Effector CD4-positive, alpha-beta T cell (primary cell): ENCODE measurements at places on chromosomes 7 and 10.

- no peak for DNase-seq
Measured at GRCh38 chr7:68964060-68964459, 634.2 kb upstream of the AUTS2 start.

GRCh38 chr7:47931005-47932004, 17.0 kb downstream of the PKD1L1 start:
- DNase-seq, result no peak

- DNase-seq, result no peak
Measured at GRCh38 chr7:1025743-1026581, 18.4 kb upstream of the GPR146 start.

DNA sequence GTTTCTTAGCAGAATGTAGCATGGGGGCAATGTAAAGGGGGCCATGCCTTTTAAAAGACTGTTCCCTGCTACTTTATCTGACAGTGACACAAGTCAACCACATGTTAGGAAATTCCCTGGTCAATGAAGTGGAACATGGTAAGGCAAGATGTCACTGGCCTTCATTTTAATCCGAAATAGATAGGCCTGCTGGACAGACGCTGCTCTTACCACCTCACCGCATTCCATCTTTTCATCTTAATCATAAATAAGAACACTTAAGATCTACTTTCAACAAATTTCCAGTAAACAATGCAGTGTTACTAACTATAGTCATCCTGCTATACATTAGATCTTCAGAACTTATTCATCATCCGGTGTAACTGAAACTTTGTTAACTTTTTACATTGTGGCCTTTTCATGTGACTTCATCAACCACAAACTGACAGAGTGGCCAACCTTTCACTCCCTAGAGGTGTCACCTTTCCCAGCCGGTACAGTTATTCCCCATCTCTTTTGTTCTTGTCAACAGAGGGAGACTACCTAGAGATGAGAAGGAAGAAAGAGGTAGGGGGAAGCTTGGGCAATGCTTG, 15.6 kb downstream of the ASB4 start:
- DNase-seq, result no peak

DNA sequence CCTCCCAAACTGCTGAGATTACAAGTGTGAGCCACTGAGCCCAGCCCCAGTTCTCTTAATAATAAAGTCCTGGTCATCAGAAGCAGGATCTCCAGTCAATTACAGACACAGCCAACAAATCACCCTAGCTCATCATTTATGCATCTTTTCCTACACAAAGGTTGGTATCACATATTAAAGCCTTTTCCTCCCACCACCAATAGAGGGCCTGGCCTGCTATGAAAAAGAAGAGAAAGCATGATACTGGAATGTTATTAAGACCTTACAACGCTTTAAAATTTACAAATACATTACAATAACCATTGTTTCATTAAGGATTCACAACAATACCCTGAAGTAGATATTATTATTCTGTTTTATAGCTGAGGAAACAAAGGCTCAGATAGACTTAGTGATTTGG, 25.9 kb downstream of the VAX1 start:
- DNase-seq, result no peak

DNA sequence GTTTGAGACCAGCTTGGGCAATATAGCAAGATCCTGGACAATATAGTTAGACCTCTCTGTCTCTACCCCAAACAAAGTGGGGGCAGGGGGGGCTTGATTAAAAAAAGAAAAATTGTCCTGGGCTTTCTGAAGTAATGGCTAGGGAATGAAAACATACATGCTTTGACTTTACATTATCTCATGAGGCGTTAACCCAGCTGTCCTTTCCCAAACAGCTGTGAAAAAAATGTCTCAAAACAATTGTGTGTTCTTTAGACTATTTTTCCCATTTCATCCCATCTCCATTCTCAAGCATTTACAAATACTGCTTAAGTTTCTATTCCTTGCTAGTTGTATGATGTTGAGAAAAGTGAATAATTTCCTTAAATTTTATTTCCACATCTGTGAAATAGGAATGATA, 27.0 kb upstream of the CDK13 start:
- no peak for DNase-seq

- DNase-seq, result no peak
Measured at GRCh38 chr10:49225218-49225876, 37.2 kb upstream of the TMEM273 start.

- no peak for DNase-seq
Measured at GRCh38 chr7:51148216-51148615, 168.4 kb downstream of the COBL start.

DNA sequence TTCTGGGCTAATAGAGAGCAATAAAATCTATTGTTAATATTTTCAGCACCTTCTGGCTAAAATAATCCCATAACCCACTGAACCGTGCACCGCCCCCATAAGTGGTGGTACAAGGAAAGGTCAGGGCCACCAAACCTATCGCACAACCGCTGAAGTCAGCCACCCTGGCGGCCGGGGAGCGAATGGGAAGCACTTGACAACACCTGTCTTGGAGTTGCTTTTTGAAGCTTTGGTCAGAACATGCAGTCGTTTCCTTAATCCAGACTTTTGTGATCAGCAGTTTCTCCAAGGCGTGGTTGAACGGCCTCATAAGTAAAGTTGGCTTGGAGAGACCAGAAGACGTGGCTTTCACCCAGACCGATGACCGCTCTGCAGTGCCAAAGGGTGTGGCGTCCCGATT, 97.4 kb downstream of the DNAJB6 start:
- DNase-seq, result no peak

DNA sequence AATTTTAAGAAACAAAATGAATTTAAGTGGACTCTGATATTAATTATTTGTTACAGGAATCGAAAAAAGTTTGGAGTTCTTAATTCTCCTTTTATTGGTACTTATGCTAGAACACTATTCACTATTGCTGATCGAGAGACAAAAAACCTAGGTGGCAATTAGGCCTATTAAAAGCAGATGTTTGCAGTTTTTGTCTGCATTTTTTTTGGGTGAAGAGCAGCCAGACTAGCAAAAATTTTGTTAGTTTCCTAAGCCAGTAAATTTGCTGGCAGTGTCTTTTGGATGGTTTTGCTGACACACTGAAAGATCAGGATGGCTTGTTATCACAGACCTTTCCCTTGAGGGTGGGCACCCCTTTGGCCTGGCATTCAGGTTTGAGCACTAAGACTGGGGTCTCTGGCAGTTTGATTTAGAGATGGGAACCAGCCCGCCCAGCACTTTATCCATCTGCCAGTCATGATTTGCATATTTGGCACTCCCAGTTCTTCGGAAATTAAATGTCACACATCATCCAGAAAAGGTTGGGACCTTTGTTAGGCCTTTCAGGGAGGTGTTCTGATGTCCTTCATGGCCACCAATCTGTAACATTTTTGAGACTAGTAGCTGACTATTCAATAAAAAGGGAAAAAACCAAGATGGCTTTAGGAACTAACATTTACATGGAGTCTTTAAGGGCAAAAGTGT, 57.3 kb downstream of the INPP5F start:
- DNase-seq, result no peak

GRCh38 chr10:104908581-104908980, 267.5 kb downstream of the SORCS3 start:
- DNase-seq, result no peak

DNA sequence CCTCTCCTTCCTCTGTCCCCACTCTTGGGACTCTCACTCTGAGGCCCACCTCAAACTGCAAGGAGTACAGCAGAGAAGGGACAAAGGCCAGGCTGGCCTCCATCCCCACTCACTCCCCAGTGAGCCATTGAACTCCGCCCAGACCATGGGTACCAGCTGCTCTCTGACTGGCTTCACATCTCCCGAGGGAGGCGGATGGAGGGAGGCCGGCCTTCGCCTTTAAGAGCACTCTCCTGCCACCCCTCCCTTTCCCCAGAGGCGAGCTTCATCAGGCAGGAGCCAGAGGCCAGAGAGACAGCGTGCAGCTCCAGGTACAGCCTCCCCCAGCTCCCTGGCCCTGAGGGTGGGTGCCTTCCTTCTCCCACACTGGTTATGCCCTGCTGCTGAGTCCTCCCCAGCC, 1.8 kb upstream of the LDB3 start:
- DNase-seq, result no peak

GRCh38 chr7:133275446-133276095, 22.7 kb downstream of the EXOC4 start:
- no peak for DNase-seq

- no peak for DNase-seq
Measured at GRCh38 chr7:154409703-154410311, 357.6 kb downstream of the DPP6 start.

DNA sequence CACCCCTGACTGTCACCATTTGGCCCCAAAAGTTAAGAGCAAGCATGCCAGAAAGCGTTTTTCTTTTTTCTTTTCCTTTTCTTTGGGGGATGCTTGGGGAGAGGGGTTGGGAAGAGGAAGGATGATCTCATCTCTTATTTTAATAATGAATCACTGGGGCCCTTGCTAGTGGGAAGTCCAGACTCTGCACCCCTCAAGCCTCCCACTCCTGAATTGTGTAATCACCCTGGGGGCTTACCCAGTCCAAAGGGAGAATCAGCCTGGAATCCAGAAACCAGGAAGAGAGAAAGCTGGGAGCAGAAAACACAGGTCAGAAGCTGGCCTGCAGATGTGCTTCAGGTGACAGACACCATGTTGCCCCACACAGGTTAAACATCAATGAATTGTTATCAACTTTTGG, 14.7 kb upstream of the HABP2 start:
- DNase-seq, result no peak

DNA sequence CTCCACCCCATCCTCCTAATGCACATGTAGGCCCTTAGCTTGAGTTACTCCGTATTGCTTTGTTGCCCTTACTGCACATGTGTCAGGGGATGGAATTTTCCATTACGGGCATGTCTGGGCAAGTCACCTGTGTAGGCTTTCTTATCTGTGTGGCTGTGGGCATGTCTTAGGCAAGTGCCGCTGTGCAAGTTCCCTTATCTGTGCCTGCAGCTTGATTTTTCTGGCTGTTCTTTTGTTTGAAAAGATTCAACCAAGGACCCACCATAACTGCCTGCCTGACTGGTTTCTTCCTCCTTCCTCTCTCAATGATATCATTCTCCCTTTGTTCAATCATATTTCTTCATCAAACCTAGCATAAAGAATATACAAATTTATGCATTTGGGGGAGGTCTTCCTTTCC, 88.5 kb downstream of the AKR1D1 start:
- no peak for DNase-seq

GRCh38 chr7:78716876-78717275, 736.6 kb downstream of the MAGI2 start:
- DNase-seq, result no peak
